Suppressor macrophage (primary cell): ENCODE measurements at places on chromosomes 7 and 10.

- DNase-seq = no peak
Measured at GRCh38 chr7:84684836-84685480, 490.4 kb upstream of the SEMA3A start.

DNA sequence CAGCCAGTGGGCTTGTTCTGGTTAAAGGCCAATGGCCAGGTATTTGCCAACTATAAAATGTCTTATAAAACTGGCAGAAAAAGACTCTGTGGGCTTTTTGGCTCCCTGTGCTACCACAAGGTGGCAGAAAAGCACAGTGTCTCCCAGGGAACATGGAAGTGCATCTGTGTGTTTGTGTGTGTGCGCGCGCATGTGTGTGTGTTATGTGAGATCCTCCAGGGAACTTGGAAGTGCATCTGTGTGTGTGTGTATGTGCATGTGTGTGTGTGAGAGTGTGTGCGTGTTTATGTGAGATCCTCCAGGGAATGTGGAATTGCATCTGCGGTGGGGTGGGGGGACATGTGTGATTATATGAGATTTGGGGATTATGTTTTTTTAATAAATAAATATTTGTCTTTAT, 30.2 kb upstream of the ABI1 start:
- peak; percentile 77 for DNase-seq

GRCh38 chr7:30548845-30549244, 44.2 kb upstream of the GGCT start:
- DNase-seq = peak; percentile 86

- peak; percentile 52 for DNase-seq
Measured at GRCh38 chr7:138021889-138022288, 20.0 kb upstream of the CREB3L2 start.

GRCh38 chr7:2440608-2441245, 35.5 kb downstream of the GRIFIN start:
- DNase-seq = no peak

- no peak for DNase-seq
Measured at GRCh38 chr7:25454562-25455041, 226.3 kb upstream of the NPVF start.

DNA sequence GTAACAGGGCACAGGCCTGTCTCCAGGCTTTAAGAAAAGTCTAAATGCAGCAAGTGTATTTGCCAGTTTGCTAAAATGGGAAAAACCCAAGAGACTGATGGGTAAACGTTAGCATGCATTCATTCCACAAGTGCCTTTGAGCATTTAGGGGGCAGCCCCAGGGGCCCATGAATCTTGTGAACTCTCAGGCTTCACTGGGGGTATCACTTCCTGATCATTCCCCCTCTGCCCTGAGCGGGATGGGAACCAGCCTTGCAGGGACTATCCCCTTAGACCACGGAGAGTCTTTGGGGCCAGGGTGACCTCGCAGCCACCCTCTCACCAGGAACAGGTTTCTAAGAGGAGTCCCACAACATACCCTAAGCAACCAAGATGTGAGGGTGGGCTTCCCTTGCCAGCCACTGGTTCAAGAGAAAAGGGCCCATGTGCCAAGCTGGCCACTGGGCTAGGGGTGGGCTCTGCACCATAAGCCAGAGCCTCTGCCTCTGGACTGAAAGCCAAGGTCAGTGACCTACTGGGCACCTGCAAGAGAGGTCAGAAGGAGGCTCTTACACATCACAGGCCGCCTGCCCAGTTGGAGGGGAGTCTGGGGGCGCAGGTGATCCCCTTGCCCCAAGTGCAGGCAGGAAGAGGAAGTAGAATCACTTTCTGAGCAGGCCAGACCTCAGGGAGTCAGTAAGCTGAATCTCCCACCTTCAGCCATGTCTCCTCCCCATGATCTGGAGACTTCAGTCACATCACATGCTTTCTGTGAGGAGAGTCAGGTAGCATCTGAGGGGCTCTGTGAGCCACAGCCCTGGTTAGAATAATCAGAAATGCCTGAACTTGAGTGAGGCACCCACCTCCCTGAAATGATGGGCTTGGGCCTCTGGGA, 75.0 kb downstream of the C10orf105 start:
- no peak for DNase-seq

DNA sequence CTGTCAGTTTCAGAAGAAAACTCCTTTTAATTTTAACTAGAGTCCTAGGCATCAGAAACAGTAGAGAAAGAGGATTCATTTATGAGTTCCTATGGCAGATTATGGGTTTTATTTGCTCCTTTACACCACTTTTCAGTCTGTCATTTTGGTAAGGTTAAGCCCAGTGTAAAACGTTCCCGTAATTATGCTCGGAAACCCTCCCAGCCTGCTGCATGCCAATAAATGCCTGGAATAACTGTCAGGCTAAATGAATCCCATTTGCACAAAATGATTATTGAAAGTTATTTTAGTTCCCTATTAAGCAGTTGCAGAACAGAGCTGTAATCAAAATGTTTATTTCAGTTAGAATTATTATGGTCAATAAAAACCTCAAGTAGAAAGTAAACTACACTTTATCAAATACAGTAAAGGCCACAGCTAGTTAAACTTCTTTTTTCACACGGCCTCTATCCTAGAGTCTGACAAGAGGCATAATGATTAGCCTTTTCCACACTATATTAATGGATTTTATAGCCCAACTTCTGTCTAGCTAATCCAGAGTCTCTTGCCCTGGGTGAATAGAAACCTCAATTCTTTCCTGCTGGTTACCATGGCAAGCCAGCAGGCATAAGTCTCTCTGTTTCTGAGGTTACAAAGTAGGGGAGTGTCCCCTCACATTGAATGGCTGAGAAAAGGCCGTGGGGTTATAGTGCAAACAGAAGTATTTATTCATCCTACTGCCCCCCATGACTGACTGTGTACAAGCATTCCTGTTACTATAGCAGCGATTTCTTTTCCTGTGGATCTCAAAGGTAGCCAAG, 80.8 kb upstream of the NPVF start:
- DNase-seq = no peak

DNA sequence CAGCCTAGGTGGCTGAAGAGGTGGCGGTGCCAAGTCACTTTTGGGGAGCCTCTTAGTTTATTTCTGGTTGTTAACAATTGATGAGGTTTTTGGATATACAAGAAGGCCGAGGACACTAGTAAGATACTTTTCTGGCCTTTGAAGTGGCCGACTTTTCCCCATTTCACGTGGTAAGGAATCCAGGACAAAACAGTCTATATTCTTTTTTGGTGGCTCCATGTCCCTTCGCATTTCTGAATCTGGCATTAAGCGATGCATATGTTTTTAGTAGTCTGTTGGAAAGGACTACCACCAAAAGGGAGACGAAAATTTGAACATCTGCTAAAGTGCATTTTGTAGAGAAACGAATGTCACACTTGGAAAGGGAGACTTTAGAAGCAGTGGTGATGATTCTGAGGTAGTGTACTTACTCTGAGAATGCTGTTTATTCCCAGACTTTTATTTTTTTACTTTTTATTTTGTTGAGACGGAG, 1.5 kb downstream of the MLLT10 start:
- DNase-seq = no peak

- no peak for DNase-seq
Measured at GRCh38 chr7:92253251-92253650, 7.5 kb downstream of the ANKIB1 start.

DNA sequence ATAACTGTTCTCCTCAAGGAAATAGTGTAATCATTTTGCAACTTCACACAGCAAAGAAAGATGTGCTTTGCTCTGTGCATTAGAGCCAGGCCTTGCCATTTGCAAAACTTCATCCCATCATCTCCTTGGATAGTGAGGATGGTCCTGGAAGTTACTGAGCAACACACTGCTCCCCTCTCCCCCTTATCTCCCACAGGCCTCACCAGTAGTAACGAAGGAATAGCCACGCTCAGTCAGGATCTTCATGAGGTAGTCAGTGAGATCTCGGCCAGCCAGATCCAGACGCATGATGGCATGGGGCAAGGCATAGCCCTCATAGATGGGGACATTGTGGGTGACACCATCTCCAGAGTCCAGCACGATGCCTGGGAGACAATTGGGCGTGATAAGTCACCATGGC, 11.5 kb downstream of the ACTA2 start:
- DNase-seq = no peak

DNA sequence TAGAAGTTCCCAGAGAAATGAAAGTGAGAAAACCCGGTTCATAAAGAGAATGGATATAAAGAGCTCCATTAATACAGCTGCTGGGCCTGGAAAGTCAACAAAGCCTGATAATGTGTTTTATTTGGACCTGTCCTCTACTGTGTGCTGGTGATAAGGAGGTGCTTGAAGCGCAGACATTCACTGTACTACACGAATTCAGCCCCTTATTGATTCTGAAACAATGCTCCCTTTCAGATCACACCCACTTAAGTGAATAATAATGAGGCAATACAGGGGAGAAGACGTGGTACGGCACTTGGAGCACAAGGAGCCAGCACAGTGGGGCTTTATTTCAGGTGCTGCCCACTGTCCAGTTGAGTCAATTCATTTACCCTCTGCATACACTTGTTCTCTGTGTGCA, 260.8 kb downstream of the FGFR2 start:
- DNase-seq = no peak

DNA sequence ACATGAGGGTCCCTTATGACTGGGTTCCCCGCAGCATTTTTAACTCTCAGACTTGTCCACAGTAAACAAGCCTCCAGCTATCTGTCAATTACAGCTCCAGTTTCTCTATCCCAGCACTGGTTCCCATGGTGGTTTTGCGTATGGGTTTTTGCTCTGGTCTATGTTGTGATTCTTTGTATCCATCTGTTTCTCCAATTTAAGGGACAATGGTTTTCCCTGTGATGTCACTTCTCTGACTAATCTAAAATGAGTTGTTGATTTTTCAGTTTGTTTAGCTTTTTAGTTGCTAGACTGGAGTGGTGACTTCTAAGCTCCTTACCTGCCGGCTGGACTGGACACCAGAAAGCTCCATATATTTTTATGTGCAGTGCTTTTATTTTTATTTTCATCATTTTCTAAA, 303.7 kb downstream of the INHBA start:
- DNase-seq = no peak

- DNase-seq = no peak
Measured at GRCh38 chr10:96842896-96843723, 11.0 kb downstream of the LCOR start.
